Tongue (tissue), 3 donors: ENCODE measurements at places on chromosomes 2 and 18. TPM values are rescaled to one million over a fixed set of nuclear protein-coding genes. Genes with fewer than 3 reads are reported as not detected.
A peak's percentile ranks its signal among the peaks of the same experiment; 100 is the strongest.

The OTOS gene
- not detected for total RNA-seq

The ITGB6 gene
- 61.3 TPM for total RNA-seq

GRCh38 chr2:181946444-181947127 is 39.1 kb upstream of the PPP1R1C start:
- DNase-seq, result no peak

GRCh38 chr2:134657650-134658250 is 61.0 kb downstream of the TMEM163 start:
- no peak for DNase-seq

DNA sequence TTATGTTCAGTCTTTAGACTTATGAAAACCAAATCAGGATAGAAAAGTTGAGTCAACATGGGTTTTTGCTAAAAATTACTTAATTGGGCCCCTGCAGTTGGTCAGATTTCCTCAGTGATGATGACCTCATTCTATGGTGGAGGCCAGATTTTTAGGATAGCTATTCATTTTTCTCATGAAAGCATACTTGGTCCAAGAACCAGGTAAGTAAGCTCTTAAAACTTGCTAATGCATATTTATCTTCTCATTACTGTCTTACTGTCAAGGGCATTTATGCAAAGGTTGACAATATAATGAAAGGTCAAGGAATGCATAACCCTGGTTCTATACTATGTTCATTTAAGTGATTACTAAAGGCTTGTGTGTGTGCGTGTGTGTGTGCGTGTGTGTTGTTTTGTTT is 650.6 kb downstream of the SATB2 start:
- DNase-seq, result no peak

GRCh38 chr2:24957221-24957620 is 14.5 kb downstream of the DNAJC27 start:
- no peak for DNase-seq

DNA sequence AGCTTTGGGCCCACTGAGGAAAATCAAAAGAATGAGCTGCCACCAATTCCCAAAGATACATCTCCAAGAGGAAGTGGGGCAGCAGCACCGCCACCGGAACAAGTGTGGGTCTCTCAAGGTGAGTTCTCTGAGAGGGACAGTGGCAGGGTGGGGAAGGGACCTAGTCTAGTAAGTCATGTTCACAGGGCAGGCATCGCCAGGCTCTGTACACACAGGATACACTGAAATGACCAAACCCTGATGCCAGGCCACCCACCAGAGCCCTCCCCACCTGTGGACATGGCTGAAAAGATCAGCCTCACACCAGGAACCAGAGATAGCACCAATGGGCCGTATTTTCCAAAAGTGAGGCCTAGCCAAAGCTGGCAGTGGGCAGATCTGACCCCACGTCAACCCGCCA is 108.2 kb upstream of the SMAD2 start:
- no peak for DNase-seq

DNA sequence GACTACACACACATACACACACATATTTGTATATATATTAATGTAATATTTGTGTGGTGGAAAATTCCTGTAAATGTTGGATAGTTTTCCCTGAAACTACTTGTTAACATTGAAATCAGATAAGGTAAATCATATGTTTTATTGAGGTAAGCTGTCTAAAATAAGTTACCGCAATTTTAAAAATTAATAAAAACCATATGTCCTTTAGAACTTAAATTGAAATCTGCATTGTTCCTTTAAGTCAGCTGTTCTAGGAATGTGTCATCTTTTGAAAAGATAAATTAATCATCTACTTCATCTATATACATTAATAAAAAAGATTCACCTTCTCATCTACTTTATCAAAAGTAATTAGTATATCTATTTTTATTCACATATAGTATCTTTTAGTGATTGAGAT is 102.0 kb downstream of the CSRNP3 start:
- DNase-seq, result no peak

- DNase-seq, result no peak
These were observed 1009.9 kb upstream of the KLHL29 start for GRCh38 chr2:22375096-22375495.

GRCh38 chr2:231795525-231796327 is 9.5 kb downstream of the COPS7B start:
- DNase-seq, result peak; percentile 9

DNA sequence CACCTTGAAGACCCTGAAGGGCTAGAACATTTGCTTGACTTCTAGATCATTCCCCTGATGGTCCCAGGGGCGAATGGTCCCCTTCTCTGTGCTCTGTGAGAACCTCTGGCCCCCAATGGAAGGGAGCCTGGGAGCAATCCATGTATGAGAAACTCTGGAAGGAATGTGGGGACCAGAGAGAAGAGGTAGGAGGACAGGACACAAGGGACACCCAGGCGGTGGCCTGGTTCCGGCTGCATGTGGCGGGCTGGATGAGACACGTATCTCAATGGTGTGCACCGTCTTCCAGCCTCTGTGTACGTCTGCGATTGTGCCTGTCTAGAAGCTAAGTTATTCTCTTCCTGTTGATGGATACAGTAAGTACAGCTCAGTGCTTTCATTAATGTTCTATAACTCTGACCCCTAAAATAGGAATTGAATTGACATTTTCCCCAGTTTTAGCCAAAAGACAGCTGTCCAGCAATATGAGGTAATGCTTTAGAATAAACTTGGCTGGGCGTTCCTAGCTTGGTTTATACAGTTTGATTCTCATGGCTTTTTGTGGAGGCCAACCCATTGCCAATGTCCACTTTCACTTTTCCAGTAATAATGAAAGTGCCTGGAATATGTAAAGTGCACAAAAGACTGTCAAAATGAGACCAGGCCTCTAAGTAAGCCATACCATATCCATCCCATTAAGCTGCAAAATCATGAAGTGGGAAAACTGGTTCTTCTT is 30.1 kb upstream of the COPS8 start:
- DNase-seq, result peak; percentile 56

- DNase-seq, result no peak
These were observed 8.3 kb upstream of the TMEM131 start for GRCh38 chr2:98004047-98004446.
